ENCODE measurements at places on chromosomes 12 and 14.

DNA sequence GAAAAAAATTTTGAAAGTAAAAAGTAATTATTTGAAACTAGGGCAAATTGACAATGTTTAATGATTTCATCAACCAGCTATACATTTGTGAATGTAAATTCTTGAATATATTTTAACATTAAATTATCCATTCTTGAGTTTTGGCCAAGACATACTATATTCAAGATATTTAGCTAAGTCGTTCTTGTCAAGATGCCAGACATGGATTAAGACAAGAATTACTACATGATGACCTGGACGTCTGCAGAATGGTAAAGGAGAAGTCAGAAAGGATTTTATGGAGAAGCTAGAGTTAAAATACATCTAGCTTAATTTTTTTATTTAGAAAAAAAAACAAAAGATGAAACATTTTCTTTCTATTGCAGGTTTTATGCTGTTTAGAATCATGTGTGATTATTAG is 255.8 kb downstream of the TMTC2 start:
- DNase-seq, result no peak

GRCh38 chr14:103384450-103385151 is 614 bp upstream of the MARK3 start:
- no peak for DNase-seq

DNA sequence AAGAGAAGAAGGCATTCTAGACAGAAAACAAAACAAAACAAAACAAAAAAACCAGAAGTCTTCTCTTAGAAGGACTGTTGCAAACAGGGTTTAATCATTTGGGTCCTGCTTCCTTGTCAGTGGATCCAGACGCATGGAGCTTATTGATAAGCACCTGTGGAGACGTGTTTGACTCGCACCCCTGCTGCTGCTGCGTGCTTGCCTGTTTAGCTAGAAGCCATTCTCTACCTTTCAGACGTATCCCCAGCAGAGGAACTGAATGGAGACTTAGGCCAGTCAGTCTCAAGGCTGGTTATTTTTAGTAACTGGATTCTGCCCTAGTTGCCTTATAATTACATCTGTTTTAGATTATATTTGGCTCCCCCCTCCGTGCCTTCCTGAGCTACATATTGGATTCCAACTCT is 186.1 kb upstream of the EEA1 start:
- no peak for DNase-seq

GRCh38 chr12:50642761-50643160 is 121.1 kb upstream of the ATF1 start:
- DNase-seq, result no peak

DNA sequence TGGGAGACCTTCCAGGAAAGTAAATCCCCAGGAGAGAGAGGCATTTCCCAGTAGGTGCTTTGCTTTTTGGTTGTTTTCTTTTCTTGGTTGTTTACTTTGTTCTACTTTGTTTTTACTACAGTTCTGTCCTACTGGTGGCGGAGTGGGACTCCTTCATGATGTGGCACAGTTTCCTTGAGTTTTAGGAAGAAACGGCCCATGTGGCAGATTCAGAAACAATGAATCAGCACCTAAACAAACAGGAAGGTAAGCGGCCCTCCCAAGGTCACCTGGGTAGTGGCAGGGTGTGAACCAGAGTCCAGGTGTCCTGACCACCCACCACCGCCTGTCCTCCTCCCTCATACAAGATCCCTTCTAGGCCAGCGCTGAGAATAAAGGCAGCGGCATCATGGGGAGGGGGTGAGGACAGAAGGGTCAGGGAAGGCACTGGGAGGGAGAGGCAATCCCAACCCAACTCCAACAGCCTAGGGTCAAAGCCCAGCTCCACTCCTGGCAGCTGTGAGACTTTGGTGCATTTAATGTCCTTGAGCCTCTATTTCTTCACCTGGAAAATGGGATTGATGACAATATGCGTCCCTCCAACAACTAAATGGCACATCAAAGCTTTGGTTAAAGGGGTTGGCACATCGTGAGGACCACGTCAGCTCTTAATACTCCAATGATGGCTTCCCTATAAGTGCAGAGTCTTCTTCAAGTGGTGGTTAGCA is 111.5 kb upstream of the BCL2L14 start:
- no peak for DNase-seq

- no peak for DNase-seq
Observed at GRCh38 chr14:20627346-20628027, 14.0 kb downstream of the OR6S1 start.

- no peak for DNase-seq
Observed at GRCh38 chr12:88401155-88401554, 179.1 kb downstream of the KITLG start.

DNA sequence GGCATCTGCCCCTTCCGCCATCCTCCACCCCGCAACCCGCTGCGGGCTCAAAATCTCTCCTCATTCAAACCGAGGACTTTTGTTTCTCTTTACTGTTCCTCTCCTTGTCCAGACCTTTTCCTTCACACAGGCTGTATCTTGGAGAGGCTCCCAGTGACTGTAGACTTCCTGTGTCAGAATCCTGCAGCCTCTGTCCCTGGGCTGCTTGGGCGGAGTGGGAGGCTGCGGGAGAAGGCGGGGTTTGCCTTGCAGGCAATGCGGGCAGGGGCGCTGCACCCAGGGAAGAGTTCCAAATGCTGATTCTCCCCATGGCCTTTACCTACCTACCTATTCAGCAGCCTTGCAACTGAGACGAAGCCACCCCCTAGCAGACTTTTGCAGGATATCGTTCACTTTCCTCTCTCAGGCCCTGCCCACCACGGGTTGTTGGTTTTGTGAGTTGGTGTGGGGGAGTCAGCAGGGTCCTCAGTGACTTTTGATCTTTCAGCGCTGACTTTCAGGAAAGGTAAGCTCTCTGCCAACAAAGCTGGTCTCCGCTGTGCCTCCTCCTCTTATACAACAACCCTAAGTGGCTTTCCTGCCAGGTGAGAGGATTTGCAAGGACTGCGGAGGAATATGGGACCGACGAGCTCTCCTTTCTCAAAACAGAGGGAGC is 79.0 kb upstream of the KCNA1 start:
- DNase-seq, result peak; percentile 38

- DNase-seq, result no peak
Observed at GRCh38 chr12:104764225-104765091, 193.6 kb downstream of the SLC41A2 start.

GRCh38 chr14:24911324-24912109 is 138.4 kb downstream of the STXBP6 start:
- DNase-seq, result no peak

DNA sequence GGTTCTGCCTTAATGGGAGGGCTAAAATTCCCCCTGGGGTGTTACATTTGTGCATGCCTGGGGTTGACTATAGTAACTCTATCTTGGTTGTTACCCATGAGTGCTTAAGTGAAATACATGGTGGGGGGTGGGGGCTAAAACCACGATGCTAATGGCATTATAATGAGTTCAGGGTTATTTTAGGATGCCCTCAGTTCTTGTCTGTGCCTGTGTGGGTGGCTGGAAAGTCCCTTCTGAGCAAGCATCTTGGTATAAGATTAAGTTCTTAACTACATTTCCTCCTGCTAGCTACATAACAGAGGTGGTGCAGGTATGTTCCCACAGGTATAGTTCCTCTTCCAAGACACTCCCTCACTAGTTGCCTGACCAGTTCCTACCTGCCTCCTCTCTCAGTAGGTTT is 822.3 kb downstream of the LRFN5 start:
- DNase-seq, result no peak

GRCh38 chr12:128381541-128381940 is 114.6 kb downstream of the TMEM132C start:
- DNase-seq, result no peak

DNA sequence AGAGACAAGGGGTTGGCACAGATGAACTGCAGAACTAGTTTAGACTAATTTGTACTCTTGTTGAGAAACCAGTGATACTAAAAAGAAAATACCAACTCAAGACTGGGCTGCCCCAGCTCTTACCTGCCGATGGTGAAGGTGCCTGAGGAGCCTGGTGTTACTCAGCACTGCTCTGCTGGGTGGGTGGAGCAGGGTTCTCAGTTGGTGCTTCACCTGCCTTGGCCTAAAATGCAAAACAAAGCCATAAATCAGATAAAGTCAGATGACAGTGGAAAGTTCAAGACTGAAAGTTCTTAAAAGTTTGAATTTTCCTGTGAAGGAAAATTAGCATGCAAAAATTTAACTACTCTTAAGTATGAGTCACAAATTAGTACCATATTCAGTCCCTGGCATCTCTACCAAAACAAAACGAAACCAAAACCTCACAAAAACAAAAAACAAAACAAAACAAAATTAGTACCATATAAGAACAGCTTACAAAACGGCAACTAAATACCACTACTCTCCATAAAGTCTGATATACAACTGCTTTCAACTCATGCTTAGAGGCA is 21.9 kb downstream of the YBX3 start:
- no peak for DNase-seq

DNA sequence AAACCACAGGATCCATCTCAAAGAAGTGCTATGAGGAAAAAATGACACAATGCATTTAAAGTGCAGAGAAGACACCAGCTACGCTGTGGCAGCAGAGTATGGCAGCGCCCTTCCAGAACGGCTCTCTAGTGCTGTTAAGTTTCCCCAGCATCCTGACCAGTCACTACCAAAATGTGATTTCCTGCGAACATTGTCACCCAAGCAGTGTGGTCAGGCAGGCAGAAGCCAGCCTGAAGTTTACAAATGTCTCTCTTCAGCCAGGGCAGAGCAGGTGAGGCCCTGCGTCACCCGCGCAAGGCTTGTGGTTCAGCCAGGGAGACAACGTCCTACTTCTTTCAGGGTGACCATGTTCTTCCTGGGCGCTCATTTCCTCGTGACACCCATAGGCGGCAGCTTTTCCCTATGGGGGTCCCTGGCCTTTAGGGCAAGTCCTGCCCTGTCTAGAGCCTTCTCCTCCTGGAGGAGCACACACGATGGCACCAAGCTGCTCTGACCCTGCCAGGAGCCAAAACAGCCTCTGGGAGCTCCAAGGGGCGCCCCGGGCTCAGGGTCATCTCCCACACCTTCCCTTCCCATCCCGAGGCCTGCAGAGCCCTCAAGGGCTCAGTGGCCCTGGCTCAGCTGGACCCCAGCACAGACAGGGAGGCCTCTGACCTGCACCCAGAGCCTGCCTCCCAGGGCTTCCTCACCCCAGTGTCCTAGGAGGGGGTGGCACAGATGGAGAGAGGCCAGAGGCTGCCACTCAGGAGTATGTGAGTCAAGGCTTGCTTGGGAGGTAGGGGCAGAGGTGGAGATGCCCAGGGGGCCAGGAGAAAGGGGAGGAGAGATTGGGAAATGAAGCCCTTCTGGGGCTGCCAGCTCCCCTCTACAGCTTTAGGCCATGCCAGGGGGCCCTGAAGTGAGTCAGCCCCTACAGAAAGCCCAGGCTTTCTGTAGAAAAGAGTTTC is 41.9 kb downstream of the PSMA6 start:
- DNase-seq, result no peak

GRCh38 chr14:63277591-63278183 is 41.0 kb downstream of the GPHB5 start:
- DNase-seq, result no peak

DNA sequence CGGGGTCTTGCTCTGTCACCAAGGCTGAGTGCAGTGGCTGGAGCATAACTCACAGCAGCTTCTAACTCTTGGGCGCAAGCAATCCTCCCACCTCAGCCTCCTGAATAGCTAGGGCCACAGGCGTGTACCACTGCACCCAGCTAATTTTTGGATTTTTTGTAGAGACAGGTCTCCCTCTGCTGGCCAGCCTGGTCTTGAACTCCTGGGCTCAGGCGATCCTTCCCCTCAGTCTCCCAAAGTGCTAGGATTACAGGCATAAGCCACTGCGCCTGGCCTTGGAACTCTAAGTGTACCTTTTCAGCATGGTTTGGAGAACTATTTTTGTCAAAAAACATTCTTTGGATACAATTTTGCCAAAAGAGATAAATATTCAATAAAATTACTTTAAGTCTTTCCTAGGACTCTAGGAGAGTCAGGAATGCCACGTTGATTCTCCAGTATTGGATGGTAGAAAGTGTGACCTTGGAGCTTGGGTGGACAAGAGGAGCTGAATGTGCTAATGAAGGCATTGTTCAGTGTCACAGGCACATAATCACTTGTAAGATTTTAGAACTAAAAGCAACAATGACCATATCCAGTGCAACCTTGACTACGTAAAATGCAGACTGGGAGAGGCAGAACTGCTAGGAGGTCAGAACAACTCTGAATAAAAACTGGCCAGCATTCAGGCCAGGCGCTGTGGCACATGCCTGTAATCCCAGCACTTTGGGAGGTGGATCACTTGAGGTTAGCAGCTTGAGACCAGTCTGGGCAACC is 2.8 kb downstream of the SRSF9 start:
- DNase-seq, result no peak

DNA sequence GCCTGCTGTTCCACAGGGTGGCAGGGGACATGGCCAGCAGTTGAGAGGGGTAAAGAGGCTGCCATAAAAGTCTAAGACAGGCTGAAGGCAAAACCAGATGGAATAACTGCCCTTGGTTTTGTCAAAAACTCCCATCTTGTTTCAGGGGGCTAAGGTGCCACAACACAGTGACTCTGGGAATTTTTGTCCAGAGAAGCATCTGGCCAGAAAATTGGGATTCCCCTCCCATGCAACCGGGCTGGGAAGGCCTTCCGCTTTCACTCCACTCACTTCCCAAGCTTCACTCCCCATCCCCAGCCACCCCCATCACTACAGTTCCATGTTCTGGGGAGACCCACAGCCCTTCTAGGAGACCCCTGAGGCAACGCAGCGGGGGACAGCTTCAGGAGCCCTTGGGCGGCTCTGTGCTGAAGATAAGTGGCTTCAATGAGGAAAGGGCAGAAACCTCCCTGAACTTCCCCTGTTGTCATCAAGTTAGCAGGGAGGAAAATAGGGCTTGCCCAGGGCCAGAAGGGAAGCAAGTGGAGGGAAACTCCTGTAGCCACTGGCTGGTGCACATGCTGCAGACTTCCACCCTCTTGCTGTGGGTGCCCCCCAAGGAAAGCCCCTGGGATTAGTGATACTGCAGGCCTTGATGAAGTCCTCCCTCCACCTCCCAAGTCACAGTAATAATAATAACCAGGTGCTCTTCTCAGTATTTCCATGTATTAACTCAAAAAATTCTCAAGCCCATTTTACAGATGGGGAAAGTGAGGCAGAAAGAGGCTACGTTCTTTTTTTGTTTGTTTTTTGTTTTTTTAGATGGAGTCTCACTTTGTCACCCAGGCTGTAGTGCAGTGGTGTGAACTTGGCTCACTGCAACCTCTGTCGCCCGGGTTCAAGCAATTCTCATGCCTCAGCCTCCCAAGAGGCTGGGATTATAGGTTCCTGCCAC is 6.0 kb downstream of the TMEM229B start:
- no peak for DNase-seq

GRCh38 chr12:82329508-82329907 is 28.7 kb downstream of the CCDC59 start:
- DNase-seq, result no peak

- DNase-seq, result no peak
Observed at GRCh38 chr12:29546000-29546399, 48.5 kb upstream of the OVCH1 start.

- DNase-seq, result no peak
Observed at GRCh38 chr14:91258011-91258618, 13.6 kb upstream of the GPR68 start.

- DNase-seq, result peak; percentile 24
Observed at GRCh38 chr12:123237646-123238329, 4.6 kb downstream of the MTRFR start.
